CD4-positive, alpha-beta T cell (primary cell): ENCODE measurements at places on chromosomes 3 and 15. TPM values are rescaled to one million over a fixed set of nuclear protein-coding genes. Genes with fewer than 3 reads are reported as not detected.

DNA sequence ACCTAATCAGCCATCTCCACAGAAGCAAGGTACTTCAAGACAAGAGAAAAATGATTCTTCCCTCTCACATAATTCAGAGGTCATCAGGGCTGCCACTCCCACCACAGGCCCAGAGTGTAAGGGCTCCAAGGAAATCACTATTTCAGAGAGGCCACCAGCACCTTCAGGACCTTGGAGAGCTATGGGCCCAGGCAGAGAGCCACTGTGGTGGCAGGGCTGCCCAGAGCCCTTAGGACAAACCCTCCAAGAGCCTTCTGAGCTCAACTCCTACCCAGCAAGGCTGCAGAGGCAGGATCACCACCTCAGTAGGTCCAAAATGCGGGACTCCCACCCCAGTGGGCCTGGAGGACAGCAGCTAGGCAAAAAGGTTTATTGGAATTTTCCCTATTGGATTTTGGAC is 17.9 kb upstream of the FAN1 start:
- H3K4me3 ChIP-seq = no peak overlapping the region
- peaks cover 4% of the 10 kb centered on the region for H3K27me3 ChIP-seq

DNA sequence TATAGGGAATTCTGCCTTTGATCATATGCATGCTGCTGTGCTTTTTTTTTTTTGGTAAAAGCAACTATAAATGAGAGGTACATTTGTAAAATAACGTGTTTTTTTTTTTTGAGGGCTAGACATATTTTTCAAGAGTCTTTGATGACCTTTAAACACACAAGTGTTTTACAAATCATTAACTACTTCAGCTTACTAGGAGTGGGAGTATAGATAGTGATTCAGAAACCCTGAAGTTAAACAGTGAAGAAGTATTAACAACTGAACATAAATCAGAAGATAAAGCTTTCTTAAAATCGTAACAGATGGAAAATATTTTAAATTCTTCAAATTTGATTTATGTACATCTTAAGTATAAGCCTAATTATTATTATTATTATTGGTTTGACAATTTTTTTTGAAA is 2.9 kb upstream of the GMNC start:
- H3K36me3 ChIP-seq = no peaks in the 10 kb centered on the region
- DNase-seq = no peak
- peaks cover 5% of the 10 kb centered on the region for H3K4me1 ChIP-seq
- peaks cover 38% of the 10 kb centered on the region for H3K27me3 ChIP-seq

DNA sequence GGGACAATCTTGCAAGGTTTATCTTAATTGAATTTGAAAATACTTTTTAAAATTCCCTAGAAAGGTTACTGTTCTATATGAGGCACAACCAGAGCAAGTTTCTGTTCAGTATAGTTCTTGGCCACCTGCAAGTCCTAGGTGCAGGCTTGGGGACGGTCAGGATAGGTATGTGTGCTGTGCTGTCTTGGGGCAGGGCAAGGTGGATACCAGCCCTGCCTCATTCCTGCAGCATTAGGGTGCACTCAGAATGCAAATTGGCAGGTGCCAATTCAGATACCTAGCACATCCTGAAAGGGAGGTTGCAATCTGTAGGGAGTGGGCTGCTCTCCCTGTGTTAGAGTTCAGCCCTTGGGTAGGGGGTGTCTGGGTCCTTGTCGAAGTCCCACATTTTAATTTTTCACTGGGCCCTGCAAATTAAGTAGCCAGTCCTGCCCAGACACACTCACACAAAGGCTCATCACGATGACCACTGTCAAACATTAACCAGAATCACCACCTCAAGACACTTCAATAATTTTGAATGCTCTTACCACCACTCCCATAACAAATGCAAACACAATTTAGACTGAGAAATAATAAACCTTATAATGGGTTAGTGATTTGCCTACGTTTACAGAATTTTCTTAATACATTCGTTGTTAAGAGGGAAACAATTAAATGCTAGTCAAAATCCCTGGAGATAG is 838.0 kb upstream of the NR2F2 start:
- H3K27me3 ChIP-seq = no peaks in the 10 kb centered on the region
- no peak overlapping the region for H3K27ac ChIP-seq
- no peak overlapping the region for H3K4me3 ChIP-seq
- no peaks in the 10 kb centered on the region for H3K36me3 ChIP-seq
- no peak for DNase-seq

- no peaks in the 10 kb centered on the region for H3K27me3 ChIP-seq
- no peaks in the 10 kb centered on the region for H3K4me1 ChIP-seq
- peaks cover 40% of the 10 kb centered on the region for H3K36me3 ChIP-seq
- no peak overlapping the region for H3K4me3 ChIP-seq
These were observed 37.9 kb downstream of the CLK3 start for GRCh38 chr15:74653426-74654102.

- H3K36me3 ChIP-seq = peaks cover 2% of the 10 kb centered on the region
- H3K4me1 ChIP-seq = no peaks in the 10 kb centered on the region
- no peak overlapping the region for H3K4me3 ChIP-seq
- no peaks in the 10 kb centered on the region for H3K27me3 ChIP-seq
These were observed 119.3 kb downstream of the GLDN start for GRCh38 chr15:51460796-51461195.

- no peak for DNase-seq
- no peaks in the 10 kb centered on the region for H3K27me3 ChIP-seq
- no peaks in the 10 kb centered on the region for H3K36me3 ChIP-seq
- H3K4me1 ChIP-seq = no peaks in the 10 kb centered on the region
- no peak overlapping the region for H3K27ac ChIP-seq
These were observed 759.9 kb upstream of the ALCAM start for GRCh38 chr3:104606812-104607211.

GRCh38 chr3:21847005-21847404 is 96.0 kb upstream of the ZNF385D start:
- no peaks in the 10 kb centered on the region for H3K36me3 ChIP-seq
- H3K4me1 ChIP-seq = no peaks in the 10 kb centered on the region
- no peaks in the 10 kb centered on the region for H3K27me3 ChIP-seq
- DNase-seq = no peak

- H3K4me3 ChIP-seq = no peak overlapping the region
- no peak overlapping the region for H3K27ac ChIP-seq
- no peak for DNase-seq
- H3K27me3 ChIP-seq = no peaks in the 10 kb centered on the region
- H3K36me3 ChIP-seq = no peaks in the 10 kb centered on the region
These were observed 353.9 kb upstream of the TPRG1 start for GRCh38 chr3:188817935-188818269.

DNA sequence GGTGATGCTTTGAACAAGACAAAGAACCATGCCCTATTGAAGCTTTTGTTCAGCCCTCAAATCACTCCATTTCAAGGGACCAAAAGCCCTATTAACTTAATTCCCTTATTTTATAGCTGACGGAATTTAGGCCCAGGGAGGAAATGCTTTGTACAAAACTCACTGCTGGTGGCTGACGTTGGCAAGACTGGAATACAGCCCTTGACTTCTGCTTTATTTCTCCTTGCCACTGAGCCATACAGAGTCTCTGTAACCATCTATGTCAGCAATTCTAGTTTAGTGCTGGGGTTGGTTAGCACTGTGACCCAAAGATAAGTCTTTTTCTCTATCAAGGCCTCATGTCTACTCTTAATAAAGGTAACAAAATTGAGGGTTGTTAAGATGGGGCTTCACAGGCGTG is 316.1 kb upstream of the TPRG1 start:
- H3K27ac ChIP-seq = no peak overlapping the region
- no peak for DNase-seq
- H3K27me3 ChIP-seq = no peaks in the 10 kb centered on the region

GRCh38 chr15:59516655-59517461 is 78.9 kb downstream of the FAM81A start:
- no peak overlapping the region for H3K4me3 ChIP-seq
- H3K27ac ChIP-seq = no peak overlapping the region
- H3K4me1 ChIP-seq = no peaks in the 10 kb centered on the region
- no peaks in the 10 kb centered on the region for H3K27me3 ChIP-seq
- DNase-seq = no peak

DNA sequence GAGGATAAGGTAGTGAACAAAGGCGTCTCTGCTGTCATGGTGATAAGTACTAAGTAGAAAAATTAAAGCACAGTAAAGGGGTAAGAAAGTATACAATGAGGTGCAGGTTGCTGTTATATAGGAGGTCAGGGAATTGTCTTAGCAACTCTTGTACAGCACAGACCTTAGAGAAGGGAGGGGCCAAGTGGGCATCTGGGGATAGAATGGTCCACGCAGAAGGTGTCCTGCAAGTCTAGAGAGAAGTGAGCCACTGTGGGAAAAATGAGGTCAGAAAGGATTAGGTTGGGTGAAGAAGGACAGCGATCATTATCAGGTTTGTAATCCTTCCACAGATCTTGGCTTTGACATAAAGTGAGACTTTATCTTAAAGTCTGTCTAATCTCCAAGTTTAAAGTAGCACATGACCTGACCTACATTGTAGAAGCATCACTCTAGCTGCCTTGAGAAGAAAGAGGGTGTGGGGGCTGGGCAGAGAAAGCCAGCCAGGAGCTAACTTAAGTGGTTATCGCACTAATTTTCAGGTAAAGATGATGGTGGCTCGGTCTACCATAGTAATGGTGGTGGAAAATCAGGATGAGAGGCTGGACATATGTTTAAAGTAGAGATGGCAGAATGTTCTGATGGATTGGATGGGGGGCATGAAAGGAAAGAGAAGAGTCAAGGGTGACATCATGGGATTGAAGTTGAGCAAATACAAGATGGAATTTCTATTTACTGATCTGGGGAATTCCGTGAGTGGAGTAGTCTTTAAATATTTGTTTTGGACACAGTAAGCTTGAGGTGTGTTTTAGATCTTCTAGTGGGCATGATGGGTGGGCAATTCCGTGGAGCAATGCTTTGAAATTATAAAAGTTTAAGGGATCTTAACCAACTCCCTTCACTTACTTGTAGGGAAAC is 919.2 kb downstream of the ROBO1 start:
- H3K27me3 ChIP-seq = no peaks in the 10 kb centered on the region
- no peak for DNase-seq
- H3K4me1 ChIP-seq = no peaks in the 10 kb centered on the region
- no peaks in the 10 kb centered on the region for H3K36me3 ChIP-seq
- no peak overlapping the region for H3K4me3 ChIP-seq
- no peak overlapping the region for H3K27ac ChIP-seq

DNA sequence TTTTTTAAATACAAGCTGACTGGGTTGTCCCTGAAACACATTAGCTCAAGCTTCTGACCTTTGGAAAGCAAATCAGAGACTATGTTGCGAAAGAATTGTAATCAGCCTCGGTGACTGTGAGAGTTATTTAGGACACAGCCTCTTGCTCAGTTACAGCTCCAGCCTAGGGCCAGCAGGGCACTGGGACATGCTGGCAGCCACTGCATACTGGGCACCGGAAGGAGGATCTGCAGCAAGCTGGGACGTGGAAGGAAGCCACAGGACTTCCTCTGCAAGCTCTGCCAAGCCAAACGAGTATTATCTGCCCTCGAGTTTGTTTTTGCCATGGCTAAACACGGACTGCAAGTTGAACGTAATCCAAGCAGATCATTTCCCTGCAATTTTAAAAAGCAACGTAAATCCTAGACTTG is 24.4 kb upstream of the COPG1 start:
- peaks cover 31% of the 10 kb centered on the region for H3K4me1 ChIP-seq
- no peaks in the 10 kb centered on the region for H3K27me3 ChIP-seq
- no peak for DNase-seq
- H3K27ac ChIP-seq = no peak overlapping the region

DLL4 gene
- total RNA-seq = 0.14 TPM

ACKR4 gene
- total RNA-seq = 0.16 TPM

RASSF1 gene
- 71.2 TPM for total RNA-seq

CSPG5 gene
- 0.39 TPM for total RNA-seq

LDHAL6B gene
- not detected for total RNA-seq

SH3BP5 gene
- total RNA-seq = 17.7 TPM

FAM174B gene
- 3.6 TPM for total RNA-seq

GP5 gene
- 3.3 TPM for total RNA-seq

ZNF502 gene
- 2.7 TPM for total RNA-seq
